ENCODE measurements at places on chromosomes 2 and 18.

DNA sequence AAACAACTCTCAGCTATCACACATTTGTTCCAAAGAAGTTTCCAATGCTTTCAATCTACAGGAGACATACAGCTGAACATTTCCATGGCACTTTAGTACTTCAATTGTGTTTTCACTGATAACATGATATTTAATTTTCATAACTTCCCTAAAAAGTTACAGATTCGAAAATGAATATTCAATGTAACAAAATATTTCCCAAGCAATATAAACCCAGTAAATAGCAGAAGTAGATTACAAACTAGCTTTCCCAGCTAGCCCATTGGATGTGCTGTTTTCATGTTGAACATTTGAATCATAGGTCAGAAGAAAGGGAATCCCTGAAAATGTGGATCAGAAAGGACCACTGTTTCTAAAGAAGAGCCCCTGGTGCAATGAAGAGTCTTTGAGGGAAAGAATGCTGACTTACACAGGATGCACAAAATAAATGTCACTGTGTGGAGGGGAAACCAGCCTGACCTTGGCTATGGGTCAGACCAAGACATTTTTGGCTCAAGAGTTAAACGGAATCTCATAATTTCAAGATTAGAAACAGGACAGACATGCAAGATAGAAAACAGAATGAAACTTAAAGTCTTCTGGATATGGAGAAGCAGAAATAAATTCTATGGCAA, 22.5 kb downstream of the CYTIP start:
- no peak for DNase-seq

- no peak for DNase-seq
Measured at GRCh38 chr18:43964666-43965065, 687.4 kb upstream of the SYT4 start.

- DNase-seq = no peak
Measured at GRCh38 chr2:37588316-37588777, 83.1 kb downstream of the CDC42EP3 start.

- no peak for DNase-seq
Measured at GRCh38 chr2:54099829-54100585, 15.4 kb upstream of the ACYP2 start.

DNA sequence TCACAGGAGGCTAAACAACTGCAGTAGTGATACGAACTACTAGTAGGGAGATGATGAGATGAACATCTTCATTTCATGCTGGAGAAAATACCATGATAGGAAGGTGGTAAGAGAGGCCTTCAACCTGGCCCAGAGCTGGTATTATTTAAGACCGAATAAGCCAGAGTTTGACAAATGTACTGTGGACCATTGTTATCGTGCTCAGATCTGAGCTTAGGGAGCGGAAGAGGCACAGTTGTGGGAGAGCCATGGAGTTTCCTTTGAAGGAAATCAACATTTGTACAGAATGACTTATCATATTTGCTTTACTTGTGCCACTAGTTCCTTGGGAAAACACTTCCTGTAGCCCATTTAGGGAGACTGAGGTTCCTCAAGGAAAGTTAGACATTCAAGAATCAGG, 260.6 kb upstream of the TNP1 start:
- DNase-seq = no peak

DNA sequence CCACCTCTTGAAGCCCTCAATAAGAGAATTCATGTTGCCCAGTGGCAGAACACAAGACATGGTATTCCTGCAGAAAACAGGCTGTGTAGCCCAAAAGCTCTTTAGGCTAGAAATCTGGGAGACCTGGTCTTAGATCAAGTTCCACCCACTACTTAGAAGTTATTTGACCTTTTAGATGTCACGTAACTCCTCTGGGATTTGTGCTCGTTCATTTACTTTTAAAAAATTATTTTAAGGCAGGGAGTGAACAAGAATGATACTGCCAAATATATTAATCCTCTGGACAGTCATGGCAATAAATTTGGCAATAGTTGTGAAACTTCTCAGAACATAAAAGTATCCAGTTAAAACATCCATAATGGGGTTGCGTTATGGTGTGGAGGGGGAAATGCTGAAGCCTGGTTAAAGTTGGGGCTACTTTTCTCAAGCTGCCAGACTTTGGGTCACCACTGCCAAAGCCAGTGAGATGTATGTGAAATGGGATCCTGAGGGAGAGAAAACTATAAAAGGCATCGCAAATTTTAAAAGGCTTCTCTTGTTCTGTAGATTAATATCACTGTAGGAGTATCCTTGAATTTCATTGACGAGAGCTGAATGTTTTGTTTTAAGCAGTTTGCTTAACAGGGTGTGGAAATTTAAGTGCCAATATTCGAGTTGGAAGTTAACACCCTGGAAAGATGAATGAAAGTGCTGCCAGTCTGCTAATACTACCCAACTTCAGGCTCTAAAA, 15.8 kb downstream of the DAPL1 start:
- DNase-seq = no peak

GRCh38 chr2:8481463-8482009, 200.3 kb upstream of the ID2 start:
- DNase-seq = no peak

GRCh38 chr18:35481960-35482366, 15.8 kb downstream of the INO80C start:
- DNase-seq = no peak

DNA sequence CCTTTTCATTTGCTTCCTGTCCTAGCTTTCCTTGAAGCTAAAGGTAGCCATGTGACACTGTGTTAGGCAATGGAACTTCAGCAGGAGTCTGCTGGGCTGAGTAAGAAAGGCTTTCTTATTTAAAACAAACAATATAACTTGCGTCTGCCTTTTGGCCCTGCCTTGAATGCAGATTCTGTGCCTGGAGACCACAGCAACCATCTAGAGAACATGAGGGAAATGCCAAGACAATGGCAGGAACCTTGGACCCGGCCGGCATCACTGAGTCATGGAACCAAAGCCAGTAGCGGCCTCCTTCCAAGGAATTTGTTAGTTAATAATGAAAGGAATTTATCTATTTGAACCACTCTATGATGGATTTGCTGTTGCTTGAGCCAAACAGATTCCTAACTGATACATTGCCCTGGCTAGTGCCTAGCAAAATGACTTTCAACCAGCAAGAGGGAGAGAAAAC, 207.5 kb upstream of the EPHA4 start:
- no peak for DNase-seq

GRCh38 chr2:162422894-162423293, 79.0 kb downstream of the GCA start:
- DNase-seq = no peak

- no peak for DNase-seq
Measured at GRCh38 chr2:233005096-233005495, 8.0 kb downstream of the NGEF start.

DNA sequence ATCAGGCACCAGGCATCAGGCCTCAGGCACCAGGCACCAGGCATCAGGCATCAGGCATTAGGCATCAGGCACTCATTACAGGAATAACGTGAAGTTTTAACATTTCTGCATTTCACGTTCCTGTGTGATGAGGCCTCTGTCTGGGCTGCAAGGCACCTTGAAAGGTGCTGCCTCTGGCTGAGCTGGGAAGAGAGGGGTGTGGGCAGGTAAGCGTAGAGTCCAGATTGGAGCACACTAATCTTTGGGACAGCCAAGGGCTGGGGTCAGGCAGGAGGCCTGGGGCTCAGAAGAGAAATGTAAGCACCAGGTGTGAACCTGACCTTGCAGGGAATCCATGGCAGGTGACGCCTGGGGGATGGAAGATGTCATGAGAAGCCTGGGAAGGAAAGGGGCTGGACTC, 25.3 kb upstream of the SNTG2 start:
- no peak for DNase-seq

DNA sequence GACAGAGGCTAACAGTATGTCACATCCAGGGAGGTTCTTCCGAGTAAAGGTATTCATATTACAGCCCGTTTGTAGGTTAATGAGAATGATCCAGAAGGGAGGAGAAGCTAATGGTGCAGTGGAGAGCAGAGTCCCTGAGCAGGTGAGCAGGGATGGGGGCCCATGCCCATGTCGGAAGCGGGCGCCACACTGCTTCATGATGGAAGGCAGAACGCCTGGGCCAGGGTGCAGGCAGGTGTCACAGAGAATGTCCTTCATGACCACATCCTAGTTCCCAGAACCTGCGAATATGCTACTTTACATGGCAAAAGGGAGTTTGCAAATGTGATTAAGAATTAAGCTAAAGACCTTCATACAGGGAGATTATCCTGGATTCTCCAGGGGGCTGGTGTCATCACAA, 4.0 kb downstream of the HES6 start:
- DNase-seq = no peak

DNA sequence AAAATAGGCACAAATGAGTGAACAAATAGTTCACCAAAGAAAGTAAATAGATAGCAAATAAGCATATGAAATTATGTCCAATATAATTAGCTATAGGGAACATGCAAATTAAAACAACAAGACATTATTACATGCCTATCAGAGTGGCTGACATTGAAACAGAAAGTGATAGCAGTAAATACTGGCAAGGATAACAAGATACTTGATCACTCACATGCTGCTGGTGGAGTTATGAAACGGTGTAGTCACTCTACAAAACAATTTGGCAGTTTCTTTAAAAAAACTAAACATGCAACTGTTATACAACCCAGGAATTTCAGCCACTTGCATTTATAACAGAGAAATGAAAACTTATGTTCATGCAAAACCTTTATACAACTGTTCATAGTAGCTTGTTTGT, 439.2 kb upstream of the ACVR2A start:
- no peak for DNase-seq
